ENCODE measurements at places on chromosomes 6 and 20.

DNA sequence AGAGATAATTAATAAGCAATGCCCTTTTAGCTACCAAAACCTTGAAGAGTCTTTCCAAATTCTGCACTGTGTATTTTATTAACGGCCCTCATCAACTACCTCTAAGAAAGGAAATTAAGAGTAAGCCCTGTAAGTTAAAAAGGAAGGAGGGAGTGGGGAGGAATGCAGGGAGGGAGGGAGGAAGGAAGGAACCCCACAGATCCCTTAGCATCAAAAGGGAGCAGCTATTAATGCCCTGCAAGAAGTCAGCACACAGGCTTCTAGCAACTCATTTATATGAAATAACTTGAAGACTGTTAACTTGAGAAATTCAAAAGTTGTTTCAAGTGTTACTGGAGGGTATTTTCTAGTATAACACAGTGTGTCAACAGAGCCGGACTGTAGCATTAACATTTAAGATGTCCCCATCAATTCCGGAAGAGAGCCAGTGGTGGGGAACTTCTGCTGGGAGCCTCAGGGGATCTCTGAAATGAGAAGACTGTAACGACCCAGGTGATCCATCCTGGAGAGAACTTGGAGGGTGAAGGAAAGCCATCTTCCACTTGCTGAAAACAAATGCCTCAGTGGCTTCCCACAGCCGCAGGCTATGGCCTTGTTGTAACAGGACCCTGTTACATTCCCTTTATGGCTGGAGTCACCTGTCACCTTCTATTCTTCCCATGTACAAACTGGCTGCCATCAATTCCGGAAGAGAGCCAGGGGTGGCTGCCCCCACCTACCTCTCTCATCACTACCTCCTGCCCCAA lies 33.2 kb downstream of the SLC22A23 start:
- DNase-seq = no peak

GRCh38 chr6:38370653-38371601 lies 268.8 kb downstream of the BTBD9 start:
- no peak for DNase-seq

DNA sequence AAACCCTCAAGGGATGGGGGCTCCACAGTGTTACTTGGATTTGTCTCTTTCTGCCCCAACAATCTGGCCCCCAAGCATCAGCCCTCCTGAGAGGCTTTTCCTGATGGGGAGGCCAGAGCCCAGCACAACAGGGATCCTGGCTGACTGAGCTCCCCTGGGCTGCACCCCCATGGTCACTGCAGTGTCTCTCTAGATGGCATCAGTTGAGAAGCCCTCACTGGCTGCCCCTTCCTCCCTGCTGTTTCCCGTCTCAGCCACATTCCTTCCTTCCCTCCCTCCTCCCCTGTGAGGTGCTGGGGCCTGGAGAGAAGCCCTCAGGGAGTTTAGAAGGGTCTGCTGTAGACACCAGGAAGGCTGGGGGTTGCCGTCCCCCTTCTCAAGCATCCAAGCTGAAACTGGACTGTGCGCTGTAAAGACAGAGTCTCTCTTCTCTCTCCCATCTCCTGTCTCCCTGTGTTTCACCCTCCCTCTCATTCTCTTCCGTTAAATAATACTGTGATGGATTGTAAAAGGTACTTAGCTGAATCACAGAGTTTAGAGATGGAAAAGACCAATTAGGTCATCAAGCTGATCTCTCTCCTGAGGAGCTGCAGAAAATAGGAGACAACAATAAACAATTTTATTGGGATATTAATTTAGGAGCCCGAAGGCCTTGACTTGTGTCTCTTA lies 29.7 kb downstream of the SAYSD1 start:
- DNase-seq = no peak

DNA sequence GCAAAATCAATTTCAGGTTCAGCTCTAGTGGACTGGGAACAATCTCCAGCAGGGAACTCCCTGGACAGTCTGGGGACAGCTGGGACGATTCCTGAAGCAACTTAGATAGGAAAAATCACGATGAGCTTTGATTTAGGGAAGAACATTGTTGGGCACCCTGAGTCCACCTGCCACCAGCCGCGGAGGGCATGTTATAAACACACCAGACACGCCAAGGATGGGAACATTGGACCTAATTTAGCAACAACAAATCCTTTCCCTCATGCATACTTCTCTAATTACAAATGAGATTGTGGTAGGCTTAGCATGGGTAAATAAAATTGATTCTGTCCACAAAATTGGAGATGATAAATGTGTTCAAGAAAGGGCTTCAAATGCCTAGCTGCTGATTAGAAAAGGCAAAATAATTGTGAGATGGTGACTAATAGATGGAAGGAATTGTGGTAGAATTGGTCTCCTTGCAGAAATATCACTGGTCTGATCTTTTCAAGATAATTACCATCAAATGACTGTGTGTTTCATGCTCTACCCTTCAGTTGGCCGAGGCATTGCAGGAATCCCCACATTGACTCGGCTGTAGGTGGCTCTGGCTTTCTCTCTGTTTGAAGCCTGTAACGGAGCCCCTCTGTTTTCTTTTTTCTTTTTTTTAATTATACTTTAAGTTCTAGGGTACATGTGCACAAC lies 6.1 kb upstream of the NANP start:
- no peak for DNase-seq

DNA sequence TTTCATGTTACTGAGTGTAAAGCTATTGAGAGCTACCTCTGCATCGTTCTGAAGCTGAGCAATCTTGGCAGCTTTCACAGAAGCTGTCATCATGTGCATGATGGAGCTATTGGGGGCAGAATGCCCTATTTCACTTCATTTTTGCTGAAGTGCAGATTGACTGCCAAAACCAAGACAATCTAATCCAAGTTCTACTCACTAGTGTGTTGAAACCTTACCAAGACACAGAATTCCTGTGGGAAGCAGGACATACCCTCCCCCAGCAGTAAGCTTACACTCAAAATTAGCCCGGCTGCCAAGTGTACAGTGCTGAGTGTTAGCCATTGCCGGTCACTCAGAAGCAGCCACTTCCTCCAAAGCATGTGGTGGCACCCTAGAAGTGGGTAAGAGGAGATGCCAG lies 177.3 kb upstream of the TENT5A start:
- no peak for DNase-seq

GRCh38 chr6:158715330-158716311 lies 65.8 kb downstream of the SYTL3 start:
- DNase-seq = no peak

GRCh38 chr6:42970871-42971612 lies 7.9 kb downstream of the PEX6 start:
- no peak for DNase-seq

DNA sequence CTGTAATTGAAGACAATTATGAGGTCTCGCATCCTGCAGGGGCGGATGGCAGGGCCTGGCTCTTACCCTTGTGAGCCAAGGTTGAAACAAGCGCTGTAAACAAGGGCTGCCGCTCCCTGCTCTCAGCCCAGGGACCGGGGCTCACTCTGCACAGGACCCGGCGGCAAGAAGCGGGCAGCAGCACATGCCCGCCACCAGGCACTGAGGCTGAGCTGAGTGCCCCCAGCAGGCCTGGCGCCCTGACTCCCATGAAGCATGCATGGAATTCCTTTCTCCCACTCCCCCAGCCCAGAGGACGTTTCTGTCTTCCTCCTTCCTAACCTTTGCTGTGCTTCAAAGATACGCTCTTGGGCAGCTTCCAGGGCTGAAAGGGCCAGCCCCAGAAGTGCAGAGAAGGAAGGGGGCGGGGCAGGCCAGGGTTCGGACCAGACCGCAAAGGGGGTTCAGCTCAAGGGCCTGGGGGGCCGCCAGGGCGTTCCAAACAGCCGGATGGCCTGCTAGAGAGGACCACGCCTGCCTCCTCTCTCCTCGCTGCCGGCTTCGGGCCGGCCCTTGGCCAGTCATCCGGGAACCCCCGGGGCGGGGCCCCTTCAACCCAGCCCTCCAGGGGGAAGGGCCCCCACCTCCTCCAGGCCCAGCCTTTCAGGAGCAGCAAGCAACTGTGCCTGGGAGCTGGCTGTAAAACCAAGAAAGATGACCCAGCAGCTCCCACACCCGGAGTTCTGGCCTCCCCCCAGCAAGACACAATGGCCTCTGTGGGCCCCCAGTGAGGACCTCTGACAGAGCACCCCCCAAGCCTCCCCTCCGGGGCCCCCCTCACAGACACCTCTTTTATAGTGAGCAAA lies 109.9 kb downstream of the NOL4L start:
- DNase-seq = no peak

DNA sequence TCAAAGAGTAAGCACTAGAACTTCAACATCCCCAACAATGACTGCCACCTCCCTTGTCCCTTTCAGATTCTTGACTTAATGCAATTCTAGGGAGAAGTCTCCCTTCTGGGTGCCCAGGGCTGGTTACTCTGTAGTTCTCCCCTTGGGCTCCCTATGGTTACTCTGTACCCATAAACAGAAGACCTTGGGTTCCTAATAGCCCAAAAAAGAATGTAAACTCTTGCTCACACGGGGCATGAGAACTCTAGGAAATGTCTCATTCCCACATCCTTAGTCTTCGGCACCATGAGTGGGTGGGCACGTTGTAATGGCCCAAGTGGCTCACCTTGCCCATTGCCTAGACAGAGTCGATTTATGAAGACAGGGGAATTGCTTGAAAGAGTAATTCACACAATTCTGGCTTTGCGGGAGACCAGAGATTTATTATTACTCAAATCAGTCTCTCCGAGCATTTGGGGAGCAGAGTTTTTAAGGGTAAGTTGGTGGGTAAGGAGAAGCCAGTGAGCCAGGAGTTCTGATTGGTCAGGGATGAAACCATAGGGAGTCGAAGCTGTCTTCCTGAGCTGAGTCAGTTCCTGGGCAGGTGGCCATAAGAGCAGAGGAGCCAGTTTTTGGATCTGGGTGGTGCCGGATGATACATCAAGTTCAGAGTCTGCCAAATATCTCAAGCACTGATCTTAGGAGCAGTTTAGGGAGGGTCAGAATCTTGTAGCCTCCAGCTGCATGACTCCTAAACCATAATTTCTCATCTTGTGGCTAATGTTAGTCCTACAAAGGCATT lies 61.2 kb upstream of the SIRPG start:
- no peak for DNase-seq

DNA sequence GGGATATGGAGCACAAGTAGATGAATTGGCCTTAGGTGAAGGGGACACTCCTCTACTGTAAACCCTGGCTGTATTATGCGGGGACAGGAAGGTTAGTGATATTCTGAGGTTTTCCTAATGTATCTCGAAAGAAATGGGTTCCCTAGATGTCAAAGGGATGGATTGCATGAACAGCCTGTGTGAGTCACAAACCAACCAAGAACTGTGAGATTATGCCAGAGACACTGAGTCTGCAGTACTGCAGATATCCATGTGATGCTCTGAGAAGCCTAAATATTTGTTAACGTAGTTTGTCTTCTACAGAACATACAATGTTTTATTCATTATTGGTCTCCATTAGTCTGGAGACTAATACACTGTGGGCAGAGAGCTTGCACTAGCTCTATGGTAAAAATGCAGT lies 182.2 kb downstream of the AKAP7 start:
- no peak for DNase-seq
